ENCODE measurements at places on chromosomes 12 and 14.

GRCh38 chr12:58241099-58241498 is 299.7 kb downstream of the ATP23 start:
- no peak for DNase-seq

- peak; percentile 95 for DNase-seq
These were observed 54.3 kb upstream of the TMCC3 start for GRCh38 chr12:94704452-94705306.

DNA sequence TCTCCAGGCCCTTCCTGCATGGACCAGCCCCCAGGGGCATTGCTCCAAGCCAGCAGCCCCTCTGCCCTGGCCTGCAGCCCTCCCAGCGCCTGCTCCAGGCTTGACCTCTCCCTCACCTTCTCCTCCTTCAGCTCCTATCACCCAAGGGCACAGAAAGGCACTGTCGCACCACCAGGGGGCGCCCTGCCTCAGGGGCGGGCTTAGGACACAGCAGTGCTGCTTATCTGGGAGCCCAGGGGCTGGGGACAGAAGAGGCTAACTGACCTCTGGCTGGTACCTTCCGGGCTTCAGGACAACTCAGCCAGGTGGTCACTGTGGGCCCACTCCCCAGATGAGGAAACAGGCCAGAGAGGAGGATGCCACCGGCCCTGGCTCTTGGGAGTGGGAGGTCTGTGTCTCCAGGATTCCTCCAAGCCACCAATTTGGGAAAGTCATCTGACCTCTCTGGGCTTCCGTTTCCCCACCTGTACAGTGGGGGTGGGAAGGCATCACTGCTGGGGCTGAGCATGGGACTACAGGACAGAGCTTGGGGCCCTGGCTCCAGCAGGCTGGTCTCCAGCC is 25.3 kb upstream of the GPR132 start:
- peak; percentile 78 for DNase-seq

DNA sequence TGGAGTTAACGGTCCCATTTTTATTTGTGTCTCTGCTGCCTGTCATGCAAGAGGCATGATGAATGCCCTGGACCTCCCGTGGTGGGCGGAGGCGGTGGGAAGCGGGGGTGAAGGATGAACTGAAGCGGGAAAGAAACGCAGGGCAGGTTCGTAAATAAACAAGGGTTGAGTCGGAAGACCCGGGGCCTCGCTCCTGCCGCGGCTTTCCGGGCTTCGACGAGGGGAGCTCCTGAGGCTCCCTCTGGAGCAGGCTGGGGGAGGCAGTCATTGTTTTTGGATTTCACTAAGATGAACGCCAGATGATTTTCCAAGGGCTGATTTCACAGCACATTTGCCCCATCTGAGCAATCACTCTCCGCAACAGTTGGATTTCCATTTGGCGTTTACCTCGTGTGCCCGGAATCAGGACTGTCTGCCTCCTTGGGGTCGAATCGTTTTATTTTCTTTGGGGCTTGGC is 130.2 kb downstream of the SLC38A6 start:
- no peak for DNase-seq

DNA sequence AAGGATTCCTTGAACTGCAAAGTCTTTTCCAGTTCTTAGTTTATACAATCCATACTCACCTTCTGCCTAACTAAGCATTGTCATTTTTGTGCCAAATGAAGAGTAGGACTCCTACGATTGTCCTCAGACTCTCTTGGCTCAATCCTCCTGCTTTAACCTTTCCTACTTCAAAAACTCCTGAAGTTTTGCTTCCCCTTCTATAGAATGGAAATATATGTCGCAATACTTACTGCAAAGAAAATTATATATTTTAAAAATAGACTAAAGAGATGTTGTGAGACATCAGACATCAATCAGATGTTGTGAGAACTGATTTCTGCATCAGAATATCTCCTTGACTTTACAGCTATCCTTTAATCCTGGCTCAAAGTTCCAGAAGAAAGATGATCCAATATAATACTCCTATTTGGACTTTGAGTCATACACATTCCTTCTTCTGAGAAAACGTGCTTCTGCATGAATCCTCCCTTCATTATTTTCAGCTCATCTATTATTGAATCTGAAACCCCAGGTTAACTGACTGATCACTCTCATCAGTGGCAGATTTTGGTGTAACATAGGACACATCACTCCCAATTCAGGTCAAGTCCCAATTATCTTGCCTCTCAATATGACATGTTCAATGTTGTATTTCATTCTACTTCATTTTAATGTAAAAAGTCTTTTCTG is 48.8 kb downstream of the A2M start:
- DNase-seq, result no peak
